Stimulated activated CD8-positive, alpha-beta memory T cell treated with anti-CD3 and anti-CD28 coated beads, Interleukin-7, amount 100 ng/mL, for 1 hour (primary cell): ENCODE measurements at places on chromosomes 1 and 21.

DNA sequence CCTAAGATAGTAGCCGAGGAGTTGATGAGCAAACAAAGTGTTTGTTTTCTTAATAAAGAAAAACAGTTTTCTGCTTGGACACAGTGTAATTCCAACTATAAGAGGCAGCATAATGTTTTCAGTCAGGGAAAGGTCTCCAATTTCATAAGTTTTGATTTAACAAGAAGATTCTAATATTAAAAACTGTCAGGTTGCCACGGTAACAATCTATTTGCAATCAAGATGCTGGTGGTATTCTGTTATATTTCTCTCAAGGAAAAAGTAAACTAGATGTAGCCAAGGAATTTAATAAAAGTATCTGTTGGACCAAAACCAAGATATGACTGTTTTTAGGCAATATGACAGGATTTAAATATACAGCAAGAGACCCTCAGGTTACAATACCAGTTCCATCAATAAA lies 211.7 kb downstream of the SMYD3 start:
- no peak for DNase-seq

DNA sequence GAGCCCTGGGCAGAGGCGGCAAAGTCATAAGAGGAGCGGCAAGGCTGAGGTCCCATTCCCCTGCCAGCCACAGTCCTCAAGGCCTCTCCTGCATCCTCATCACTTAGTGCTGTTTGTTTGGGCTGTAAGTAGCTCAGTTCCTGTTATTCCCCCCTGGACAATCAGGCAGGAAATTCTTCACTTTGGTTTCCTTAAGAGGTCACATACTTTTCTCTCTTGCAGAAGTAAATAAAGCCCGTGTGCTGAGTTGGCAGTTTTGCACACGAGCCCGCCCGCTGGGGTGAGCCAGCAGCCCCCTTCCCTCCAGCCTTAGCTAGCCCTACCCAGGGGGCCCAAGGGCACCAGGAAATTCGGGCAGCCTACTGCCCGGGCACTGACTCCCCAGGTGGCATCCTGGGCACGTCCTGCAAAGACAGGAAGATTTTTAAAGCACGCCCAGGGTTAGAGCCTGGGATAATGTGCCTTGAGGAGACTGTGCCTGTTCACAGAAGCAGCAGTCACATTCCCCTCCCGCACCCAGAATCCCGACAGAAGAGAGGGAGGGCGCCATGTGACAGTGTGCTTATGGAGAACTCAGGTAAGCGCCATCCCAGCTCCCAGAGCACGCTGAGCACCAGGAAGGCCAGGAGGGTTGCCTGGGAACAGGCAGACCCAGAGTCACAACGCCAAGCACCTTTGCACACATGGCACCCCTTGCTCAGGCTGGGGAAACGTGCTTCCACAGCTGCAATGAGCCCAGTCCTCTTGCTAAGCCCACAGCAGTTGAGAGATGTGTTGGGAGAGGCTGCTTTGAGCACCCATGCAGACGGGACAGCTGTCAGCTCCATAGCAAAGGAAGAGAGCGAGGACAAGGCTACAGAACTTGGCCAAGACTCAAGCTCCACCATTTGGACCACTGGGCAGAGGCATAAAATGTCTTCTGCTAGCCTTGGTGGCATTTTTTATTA lies 144.5 kb upstream of the TMEM51 start:
- DNase-seq = no peak

DNA sequence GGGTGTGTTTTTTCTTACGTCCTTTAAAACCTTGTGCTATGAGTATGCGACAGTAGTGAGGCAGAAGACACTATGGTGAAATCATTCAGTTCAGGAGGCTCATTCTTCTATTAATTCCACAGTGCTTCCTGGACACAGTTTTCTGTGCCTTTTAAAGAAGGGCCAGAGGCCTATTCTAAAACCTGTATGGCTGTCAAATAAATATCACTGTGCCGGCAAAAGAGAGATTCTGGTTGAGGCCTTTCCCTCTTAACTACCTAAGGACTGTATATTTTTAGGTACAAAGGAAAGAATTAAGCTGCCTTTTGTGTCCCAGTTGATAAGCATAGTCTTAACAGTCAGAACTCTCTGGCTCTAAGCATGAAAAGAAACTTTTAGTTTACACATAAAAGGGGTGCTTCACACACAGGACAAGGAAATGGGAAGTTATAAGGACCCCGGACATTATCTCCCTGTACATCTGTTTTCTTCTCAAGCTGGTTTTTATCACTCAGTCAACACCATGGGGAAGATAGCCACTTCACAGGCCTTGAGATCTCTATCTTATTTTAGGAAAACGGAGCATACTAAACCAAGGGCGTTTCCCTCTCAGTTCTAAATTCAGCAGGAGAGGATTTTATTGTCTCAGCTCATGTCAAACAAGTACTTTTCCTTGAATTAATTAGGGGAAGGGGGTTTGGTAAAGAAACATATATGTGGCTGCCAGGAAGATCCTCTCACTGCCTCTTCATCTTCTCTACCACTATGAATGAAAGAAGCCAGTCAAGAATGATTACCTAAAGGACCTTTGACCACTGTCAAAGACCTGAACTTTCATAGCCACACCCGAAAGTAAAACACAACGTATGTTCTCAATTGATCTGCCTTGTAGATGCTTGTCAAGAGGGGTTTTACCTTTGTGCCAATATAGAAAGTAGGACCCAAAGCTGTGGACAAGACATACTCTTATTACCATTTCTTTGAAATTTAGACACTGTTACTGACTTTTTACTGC lies 71.4 kb upstream of the HSPA13 start:
- DNase-seq = no peak

DNA sequence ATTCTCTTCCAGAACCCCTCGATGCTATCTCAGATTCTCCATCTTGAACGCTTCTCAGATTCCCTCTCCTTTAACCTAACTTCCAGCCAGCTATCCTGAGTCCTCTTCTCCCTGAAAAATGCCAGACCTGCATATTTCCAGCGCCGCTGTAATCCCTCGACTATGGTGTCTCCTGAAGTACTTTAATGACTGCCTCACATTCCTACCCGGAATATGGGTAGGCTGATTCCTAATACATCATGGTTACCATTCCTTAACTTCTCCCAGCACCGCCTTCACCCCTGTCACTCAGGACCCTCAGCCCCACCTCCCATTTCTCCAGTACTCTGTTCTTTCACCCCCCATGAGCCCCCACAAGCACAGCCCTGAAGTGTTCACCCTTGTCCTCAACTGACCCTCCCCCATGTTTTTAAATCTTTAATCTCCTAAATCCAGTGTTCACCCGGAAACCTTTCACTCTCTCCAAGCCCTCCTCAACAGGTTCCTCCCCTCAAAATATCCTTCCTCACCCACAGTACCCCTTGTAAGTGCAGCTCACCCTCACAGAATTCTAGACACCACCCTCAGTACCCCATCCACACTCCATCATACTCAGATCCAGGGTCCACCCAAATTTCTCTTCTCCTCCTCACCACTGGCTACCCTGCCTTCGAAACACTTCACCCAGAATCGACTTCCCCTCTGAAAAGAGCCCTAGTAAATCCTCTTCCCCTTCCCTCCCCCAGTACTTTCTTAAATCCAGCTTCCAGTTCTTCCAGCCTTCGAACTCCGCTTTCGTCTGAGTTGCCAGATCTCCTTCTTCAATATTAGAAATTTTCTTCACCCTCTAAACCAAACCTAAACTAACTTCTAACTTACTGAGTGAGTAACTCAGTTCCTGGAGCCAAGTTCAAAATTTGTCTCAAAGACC lies 922 bp downstream of the CPT2 start:
- DNase-seq = no peak

DNA sequence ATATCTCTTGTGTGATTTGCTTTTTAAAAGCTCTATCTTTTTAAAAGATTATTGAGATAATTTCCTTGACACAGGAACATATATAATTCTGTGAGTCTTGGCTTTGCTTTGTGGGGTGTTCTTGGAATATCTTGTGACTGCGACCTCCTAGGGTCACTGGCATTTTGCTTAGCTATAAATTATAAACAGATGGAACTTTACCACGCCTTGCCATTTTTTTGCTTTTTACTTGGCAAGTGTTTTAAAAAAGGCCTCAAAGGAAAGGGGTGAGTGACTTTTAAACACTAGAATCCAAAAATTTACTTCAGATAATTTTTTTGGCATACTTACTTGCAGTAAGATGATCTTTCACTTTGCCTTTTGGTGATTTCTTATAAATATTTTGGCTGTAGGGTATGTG lies 43.6 kb downstream of the ALG6 start:
- no peak for DNase-seq

- no peak for DNase-seq
Measured at GRCh38 chr21:45059121-45059520, 15.3 kb upstream of the ADARB1 start.

DNA sequence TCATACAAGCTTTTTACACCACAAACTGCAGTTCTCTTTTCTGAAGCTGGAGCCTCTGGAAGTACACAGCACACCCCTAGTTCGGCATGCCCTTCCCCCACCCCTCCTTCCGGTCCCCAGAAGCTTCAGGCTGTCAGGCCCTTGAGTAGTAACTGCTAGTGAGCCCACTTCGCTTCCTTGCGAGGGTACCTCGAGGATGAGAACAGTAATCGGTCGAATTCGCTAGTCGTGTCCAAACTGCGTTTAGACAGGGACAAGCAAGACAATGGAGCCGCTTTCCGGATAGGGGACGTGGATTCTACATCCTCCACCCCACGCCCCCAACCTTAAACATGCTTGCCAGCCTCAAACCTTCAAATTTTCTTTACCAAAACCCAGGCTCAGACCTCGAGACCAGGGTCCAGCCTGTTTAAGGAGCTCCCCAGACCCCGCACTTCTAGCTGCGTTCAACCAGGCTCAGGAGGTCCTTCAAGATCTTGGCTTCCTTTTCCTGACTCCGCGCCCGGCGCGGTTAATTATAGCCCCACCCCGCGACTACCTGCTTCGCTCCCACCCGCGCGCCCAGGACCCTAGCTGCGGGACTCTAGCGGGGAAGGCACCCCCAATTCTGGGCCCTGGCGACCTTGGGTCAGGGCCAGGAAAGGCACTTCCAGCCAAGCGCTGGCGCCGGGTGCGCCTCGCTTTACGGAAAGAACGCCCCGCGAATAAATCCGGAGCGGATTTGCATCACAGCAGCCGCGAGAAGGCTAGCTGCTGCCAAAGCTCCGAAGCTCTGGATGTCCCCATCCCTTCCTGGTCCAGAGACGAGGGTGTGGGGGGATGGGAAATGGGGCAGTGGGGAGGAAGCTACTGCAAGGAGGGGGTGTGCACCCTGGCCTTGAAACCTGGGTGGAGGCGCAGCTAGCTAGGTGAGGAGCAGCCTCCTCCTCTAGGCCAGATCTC lies 8.1 kb upstream of the TSPAN1 start:
- DNase-seq = no peak

DNA sequence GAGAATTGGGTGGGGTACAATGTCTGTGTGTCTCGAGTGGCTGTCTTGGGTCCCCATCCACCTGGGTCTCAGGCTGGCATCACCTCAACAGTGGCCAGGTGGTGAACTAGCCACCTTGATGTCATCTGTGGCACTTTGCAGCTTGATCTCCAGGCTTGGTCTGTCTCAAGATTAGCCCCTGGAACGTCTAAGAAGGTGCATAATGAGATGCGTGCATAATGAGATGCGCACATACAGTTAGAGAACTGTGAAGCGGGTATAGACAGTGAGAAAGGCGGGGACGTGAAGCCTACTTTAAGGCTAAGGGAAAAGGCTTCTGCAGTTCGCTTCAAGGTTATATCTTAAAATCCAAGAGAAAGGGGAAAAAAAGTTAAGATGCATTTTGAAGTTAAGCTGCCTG lies 98.7 kb downstream of the WDR4 start:
- no peak for DNase-seq

DNA sequence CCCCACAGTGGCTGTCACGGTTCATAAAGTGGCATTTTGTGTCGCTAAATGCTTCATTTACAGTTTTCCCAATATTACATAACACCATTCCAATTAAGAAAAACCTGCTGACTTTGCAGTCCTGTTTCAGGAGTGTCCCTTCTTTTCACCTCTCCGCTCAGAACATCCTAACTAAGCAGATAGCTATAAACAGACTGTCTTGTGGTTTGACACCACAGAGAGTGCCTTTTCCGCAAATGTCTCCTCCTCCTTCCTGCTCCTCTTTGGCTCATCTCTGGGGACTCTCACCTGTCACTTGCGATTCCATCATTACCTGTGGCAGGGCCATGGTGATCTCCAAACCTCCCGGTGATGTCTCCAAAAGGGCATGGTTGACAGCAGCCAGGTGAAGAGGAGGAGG lies 119.0 kb downstream of the CNIH3 start:
- no peak for DNase-seq

DNA sequence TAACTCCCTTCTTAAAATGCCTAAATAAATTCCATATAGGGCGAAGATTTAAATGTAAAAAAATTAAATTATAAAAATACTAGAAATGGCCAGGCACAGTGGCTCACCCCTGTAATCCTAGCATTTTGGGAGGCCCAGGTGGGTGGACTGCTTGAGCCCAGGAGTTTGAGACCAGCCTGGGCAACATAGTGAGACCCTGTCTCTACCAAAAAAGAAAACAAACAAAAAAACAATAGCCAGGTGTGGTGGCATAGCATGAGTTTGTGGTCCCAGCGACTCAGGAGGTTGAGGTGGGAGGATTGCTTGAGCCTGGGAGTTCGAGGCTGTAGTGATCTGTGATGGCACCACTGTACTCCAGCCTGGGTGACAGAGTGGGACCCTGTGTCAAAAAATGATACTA lies 17.8 kb downstream of the SORT1 start:
- no peak for DNase-seq

- no peak for DNase-seq
Measured at GRCh38 chr1:21295545-21295944, 5.3 kb upstream of the ECE1 start.

DNA sequence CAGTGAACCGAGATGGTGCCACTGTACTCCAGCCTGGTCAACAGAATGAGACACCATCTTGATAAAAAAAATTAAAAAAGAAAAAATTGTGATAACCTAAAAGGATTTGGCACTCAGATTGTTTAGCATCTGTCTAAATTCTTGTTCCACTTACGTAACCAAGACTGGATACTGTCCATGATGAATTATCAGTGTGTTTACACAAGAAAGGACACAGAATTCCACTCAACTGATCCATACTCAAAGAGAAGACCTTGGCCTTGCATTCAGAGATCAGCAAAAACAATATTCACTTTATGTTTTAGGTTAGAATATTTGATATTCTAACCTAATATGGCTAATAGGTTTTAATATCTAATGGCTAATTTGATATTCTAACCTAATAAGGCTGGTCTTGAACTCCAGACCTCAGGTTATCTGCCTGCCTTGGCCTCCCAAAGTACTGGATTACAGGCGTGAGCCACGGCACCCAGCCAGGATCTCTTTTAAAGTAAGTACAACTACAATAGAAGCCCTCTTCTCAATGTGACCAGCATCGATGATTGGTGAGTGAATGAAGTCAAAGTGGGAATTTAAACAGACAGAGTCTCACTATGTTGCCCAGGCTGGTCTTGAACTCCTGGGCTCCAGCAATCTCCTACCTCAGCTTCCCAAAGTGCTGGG lies 43.1 kb upstream of the COX20 start:
- no peak for DNase-seq

DNA sequence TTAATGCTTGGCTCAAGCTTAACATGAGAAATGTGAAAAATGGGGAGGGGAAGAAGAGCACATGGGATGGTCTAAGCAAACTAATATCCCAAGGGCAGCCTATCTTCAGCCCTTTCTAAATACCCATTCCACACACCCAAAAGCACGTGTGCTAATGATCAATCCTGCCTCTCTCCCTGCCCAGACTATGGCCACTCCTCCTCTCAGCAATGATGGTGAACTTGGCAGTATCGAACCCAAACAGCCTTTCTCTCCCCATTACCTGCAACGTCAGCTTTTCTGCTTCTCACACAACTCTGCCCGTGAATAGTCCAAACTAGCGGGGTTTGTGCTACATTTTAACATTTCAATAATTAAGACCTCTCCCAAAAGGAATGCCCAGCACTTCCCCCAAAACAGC lies 41.6 kb downstream of the SSBP3 start:
- DNase-seq = no peak

GRCh38 chr1:19353596-19353995 lies 41.5 kb downstream of the SLC66A1 start:
- no peak for DNase-seq
